Immature natural killer cell (primary cell): ENCODE measurements at places on chromosomes 2 and 18.
A peak's percentile ranks its signal among the peaks of the same experiment; 100 is the strongest.

DNA sequence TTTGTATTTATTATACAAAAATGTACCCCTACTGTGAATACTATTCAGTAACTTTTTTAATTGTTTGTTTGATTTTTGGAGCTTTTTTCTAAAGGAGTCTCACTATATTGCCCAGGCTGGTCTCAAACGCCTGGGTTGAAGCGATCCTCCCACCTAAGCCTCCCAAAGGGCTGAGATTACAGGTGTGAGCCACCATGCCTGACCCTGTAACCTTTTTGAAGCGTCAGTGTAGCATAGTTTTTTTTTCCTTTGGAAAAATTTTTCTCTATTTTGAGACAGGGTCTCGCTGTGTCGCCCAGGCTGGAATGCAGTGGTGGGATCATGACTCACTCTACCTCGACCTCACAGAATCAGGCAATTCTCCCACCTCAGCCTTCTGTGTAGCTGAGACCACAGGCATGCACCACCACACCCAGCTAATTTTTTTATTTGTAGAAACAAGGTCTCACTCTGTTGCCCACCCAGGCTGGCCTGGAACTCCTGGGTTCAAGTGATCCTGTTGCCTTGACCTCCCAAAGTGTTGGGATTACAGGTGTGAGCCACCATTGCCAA, 2.0 kb downstream of the GMCL1 start:
- DNase-seq, result no peak

DNA sequence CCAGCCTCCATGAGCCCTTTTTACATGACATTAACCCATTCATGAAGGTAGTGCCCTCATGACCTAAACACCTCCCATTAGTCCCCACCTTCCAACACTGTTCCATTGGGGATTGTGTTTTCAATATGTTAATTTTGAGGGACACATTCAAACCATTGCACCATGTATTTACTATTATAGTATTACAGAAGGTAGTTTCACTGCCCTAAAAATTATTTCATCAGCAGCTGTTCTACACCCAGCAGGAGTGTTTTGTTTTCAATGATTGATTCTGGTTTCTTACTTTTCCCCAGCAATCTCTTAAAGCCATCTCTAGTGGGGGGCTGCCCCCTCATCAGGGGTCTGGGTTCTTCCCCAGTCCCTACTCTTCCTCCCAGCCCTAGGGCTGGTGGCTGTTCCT, 71.9 kb downstream of the CERS6 start:
- no peak for DNase-seq

DNA sequence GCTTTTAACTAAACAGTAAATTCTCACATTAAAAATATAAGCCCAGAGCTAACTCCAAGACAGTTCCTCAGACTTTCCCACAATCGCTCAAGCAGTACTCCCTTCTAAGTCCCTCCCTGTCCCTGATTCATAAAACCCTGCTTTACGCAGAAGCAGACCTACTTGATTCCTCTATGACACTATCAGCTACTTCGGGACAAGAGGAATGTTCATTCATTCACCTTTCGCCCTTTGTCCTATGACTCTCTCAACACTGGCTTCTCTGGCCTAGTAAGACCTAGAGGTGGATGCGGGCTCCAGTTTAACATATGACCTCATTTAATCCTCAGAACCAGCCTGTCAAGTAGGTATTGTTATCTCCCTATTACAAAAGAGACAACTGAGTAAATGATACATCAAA, 10.2 kb downstream of the LPIN2 start:
- no peak for DNase-seq

- DNase-seq, result no peak
These were observed 11.9 kb upstream of the ACTR3 start for GRCh38 chr2:113877711-113878598.

- DNase-seq, result no peak
These were observed 6.3 kb downstream of the YES1 start for GRCh38 chr18:805755-806110.

DNA sequence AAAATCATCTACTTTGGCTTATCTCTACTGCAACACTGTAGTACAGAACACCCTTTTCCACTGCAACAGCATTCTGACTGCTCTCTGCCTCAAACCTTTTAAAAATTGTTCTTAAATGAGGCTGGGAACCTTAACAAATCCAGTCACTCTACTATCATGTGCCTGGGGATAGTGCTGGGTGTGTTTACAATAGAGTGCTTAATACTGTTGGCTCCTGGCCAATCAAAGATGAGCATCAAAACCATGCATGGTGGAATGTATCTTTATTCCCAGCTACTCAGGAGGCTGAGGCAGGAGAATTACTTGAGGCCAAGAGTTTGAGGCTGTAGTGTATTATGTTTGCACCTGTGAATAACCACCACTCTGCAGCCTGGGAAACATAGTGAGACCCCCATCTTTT, 7.4 kb downstream of the ANKAR start:
- DNase-seq, result no peak

DNA sequence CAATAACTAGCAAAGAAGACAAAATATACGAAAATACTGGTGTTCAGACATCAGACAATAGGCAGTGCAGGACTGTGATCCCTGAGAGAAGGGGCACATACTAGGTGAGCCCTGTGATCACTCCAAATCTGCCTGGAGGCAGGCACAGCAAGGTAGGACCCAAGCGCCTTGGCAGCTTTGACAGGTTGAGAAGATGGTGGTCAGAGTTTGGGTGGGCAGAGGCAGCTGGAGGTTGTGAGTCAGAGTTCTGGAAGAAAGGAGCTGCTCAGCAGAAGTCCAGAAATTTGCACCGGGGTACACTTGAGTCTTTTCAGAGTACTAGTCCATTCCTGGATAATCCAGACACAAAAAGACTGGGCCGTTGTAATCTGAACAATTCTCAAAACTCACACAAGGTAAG, 14.0 kb downstream of the KIF1A start:
- DNase-seq, result no peak

DNA sequence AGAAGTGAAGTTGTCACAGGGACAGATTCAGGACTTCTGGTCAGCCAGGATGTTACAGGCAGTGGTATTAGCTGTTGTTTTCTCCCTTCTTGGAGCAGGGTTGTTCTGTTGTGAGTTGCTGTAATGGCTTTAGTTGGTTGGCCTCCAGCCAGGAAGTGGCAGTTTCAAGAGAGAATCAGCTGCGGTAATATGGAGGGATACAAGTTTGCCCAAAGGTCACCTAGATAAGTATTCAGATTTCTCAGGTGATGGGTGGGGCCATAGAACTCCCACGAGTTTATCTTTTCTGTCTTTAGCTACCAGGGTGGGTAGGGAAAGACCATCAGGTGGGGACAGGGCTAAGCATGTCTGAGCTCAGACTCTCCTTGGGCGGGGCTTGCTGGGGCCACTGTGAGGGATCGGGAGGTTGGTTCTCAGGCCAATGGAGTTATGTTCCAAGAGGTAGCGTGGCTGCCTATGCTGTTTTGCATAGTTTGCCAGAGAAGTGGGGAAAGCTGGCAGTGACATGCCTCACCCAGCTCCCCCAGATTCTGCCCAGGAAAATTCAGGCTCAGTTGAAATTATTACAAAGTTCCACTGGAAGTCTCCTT, 640.4 kb upstream of the CHAC2 start:
- DNase-seq, result no peak

DNA sequence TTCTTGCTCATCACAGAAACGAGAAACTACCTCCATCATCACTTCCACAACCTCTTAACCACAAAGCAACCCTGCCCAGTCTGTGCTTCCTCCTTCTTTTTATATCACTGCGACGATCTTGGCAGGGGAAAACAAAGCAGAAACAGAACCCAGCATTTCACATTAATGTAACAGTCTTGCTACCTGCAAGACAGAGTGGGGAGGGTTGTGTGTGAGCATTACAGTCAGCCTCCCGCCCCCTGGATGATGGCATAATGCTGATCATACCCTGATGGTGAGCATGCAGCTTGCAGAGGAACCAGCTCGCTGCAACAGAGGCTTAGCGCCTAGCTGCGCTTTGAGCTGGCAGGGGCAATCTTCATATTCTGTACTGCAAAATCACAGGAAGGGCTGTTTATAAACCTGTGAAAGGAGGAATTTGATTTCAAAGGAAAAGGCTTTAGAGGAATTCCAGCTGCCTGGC, 376.1 kb downstream of the IRS1 start:
- DNase-seq, result peak; percentile 16

- no peak for DNase-seq
These were observed 90.8 kb downstream of the FAM124B start for GRCh38 chr2:224310943-224311625.

DNA sequence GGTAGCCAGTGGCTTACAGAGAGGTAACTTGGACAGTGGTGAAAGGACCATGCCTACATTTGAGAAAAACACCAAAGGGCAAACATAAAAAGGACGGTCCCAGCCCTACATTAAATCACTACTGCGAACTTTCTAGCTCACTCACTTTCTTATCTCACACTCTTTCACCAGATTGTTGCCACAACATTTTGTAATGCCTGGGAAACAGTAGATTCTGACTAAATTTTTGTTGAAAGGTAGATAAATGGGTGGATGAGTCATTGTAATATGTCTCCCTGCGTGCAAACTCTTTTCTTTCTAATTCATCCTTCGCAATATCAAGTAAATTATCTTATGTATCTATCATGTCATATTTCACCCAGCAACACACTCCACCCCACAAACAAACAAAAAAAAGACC, 192.2 kb downstream of the IRS1 start:
- no peak for DNase-seq

DNA sequence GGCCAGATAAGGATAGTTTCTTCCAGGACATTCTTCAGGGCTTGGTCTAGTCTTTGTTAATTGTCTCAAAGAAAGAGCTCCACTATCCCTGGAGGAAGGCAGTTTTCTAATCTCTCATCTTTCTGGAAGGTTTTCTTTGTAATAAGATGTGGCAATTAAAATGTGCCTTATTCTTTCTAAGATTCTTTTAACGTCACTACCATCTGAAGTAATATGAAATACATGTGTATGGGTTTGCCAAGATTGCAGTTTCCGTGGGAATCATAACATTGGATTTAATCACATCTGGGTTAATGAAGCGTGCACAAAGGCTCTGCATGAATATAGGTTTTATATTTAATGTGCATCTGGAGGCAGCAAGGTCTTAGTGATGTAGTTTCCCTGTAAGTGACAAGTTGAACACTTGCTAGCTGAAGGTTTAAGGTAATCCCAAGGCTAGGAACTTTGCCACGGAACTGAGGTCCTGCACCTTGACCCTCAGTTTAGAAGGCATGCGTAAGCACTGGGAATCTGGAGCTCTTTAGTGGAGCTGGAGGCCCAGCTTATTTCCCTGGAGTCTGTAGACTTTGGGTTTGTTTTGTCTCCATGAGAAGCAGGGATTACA, 25.7 kb downstream of the DIS3L2 start:
- no peak for DNase-seq

DNA sequence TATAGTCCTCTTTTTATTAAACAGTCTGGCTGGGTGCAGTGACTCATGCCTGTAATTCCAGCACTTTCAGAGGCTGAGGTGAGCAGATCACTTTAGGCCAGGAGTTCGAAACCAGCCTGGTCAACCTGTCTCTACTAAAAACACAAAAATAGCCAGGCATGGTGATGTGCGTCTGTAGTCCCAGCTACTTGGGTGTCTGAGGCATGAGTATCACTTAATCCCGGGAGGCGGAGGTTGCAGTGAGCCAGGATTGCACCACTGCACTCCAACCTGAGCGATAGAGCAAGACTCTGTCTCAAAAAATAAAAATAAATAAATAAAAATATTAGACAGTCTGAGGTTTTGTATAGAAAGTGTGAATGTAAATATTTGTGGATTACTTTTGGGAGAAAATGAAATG, 17.8 kb downstream of the XRCC5 start:
- no peak for DNase-seq

GRCh38 chr2:187710791-187711521, 156.7 kb upstream of the TFPI start:
- no peak for DNase-seq

DNA sequence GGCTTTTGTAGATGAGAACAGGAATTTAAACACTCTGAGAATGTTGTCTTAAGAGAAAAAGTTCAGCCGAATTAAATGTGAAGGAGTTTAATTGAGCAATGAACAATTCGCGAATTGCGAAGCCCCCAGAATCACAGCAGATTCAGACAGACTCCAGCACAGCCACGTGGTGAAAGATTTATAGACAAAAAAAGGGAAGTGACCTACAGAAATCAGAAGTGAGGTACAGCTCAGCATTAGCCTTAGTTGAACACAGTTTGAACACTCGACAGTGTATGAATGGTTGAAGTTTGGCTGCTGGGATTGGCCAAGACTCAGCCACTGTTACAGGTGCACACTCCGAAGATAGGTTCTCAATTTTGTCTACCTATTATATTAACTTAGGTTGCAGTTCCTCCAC, 264.0 kb upstream of the CHST9 start:
- no peak for DNase-seq

DNA sequence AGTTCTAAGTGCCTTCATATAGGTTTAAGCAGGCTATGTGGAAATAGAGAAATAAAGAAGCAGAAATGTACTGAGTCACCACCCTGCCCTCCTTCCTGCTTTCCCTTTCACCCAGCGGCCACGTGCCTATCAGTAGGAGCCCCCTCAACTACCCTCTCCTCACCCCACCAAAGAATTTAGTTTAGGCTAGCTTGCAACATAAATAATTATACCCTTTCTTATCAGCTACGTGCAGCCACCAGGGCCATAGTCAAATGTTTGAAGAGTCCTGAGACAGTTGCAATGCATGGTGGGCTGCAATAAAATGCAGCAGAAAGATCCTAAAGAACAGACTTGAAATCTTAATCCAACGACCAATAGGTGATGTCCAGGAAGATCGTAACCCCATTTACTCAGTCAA, 101.2 kb downstream of the RTP5 start:
- no peak for DNase-seq

DNA sequence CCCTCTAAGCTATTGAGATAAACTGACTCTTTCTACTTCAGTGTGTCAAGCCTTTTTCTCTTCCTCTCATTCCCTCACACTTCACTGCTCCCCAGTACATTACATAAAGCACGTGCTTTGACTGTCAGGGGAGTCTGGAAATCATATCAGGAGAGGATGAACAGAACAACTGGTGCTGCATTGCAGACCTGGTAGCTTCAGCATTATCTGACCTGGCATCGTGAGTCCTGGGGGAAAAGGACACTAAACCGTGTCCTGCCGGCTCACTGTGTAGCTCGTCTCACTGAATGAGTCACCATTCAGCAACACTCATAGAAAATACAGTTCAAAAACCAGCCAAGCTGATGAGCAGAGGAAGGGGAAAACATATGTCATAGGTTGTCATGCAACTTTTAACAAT, 108.5 kb upstream of the UNC80 start:
- DNase-seq, result no peak

- DNase-seq, result peak; percentile 42
These were observed 3.9 kb downstream of the INPP5D start for GRCh38 chr2:233063976-233064411.

- DNase-seq, result no peak
These were observed 21.2 kb downstream of the MPHOSPH10 start for GRCh38 chr2:71151620-71152019.
